Spleen (tissue), 13 donors: ENCODE measurements at places on chromosomes 7 and 10. TPM values are rescaled to one million over a fixed set of nuclear protein-coding genes. Genes with fewer than 3 reads are reported as not detected.

The STARD3NL gene
- polyA plus RNA-seq = 30.6 TPM

The IKZF1 gene
- polyA plus RNA-seq = 36.4 TPM

The CRHR2 gene
- not detected for polyA plus RNA-seq

The BAG3 gene
- polyA plus RNA-seq = 3.5 TPM

The ACSL5 gene
- polyA plus RNA-seq = 22.8 TPM

DNA sequence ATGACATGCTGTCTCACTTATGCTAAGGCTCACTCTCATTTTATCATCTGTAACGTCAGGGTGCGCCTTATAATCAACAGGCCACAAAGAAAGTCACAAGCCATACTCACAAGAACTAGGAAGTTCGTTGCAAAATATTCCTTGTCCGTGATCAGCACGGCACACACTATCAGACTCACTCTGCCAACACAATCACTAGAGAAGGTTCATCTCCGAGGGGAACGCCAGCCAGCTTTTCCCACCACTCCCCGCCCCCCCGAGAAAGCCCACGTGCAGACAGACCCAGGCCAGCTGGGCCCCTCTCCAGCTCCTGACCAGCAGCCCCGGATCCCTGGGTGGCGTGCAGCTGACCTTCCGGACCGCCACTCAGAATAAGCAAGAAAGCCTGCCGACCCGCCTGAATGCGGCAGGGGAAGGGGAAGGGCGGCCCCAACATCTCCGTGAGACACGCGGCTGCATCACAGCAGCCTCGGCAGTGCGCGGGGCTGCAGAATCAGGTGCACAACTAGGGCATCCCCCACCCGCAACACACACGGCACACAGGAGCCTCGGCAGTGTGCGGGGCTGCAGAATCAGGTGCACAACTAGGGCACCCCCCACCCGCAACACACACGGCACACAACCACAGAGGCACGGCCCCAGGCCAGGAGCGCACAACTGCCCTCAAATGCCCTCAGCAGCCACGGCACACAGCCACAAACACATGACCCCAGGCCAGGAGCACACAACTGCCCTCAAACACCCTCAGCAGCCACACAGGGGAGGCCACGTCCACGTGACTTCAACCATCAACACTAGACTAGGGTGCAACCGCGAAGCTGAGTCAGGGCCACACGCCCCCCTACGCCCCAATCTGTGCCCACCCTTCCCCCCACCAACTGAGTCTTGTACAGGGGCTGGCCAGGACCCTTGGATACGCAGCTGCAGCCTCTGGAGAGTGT lies 2.5 kb upstream of the GPR146 start:
- H3K36me3 ChIP-seq = no peaks in the 10 kb centered on the region
- peak; percentile 75 for DNase-seq
- H3K27me3 ChIP-seq = no peaks in the 10 kb centered on the region
- no peak overlapping the region for H3K27ac ChIP-seq
- peaks cover 39% of the 10 kb centered on the region for H3K4me1 ChIP-seq

DNA sequence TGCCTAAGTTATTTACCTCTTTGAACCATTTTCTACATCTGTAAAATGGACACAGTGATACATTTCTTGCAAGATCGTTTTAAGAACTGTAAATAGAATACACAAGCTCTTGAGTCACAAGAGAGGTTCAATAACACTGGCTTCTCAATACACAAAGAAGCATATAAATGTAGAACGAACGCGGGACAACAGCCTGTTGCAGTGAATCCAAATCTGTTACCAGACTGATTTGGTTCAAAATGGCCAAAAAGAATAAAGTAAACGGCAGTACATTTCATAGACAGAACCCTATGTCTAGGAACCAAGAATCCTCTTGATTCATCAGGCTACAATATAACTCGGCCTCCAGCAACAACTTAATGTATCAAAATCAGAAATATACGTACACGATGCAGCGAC lies 701 bp downstream of the MTPAP start:
- no peak for DNase-seq
- H3K27me3 ChIP-seq = no peaks in the 10 kb centered on the region
- H3K36me3 ChIP-seq = peaks cover 5% of the 10 kb centered on the region
- peak overlapping the region; percentile 76 for H3K27ac ChIP-seq
- H3K4me3 ChIP-seq = peak overlapping the region; percentile 80

DNA sequence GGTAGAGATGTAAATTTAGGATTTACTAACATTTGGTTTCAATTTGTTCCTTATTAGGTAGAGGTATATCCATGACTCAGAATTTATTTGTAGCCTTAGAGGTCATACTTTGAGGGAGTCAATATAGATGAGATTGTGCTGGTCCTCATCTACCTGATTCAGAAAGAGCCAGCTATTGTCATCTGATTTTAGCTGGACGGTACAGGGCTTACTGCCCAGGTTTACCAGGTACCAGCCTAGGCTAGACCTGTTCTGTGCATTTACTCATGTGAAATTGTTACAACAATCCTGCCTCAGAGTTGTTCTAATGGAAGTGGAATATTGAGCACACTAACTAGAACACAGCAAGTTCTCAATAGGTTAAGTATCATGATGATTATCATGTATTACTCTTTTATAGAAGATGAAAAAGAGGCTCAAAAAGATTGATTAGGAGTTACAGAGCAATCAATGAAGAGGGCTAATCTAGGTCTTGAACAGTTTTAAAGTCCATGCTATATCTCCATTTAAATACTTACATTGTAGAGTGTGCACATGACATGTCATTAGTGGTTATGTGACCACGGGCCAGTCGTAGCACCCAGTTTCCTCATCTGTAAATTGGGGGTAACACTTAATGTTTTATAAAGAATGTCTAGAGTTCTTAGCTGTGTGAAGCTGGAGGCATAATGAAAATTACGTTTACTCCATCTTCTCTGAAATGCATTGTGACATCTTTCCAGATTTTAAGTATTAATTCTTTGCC lies 42.1 kb downstream of the TRIM24 start:
- H3K4me3 ChIP-seq = no peak overlapping the region
- no peaks in the 10 kb centered on the region for H3K4me1 ChIP-seq
- no peaks in the 10 kb centered on the region for H3K27me3 ChIP-seq

- H3K27me3 ChIP-seq = peaks cover 4% of the 10 kb centered on the region
- DNase-seq = peak; percentile 41
- H3K4me3 ChIP-seq = no peak overlapping the region
- H3K36me3 ChIP-seq = no peaks in the 10 kb centered on the region
- peak overlapping the region; percentile 68 for H3K27ac ChIP-seq
Measured at GRCh38 chr10:132492323-132493025, 45.1 kb upstream of the INPP5A start.

GRCh38 chr10:80195046-80195574 lies 10.2 kb downstream of the ANXA11 start:
- no peak for DNase-seq
- H3K4me1 ChIP-seq = peaks cover 100% of the 10 kb centered on the region
- no peak overlapping the region for H3K27ac ChIP-seq
- H3K4me3 ChIP-seq = no peak overlapping the region

DNA sequence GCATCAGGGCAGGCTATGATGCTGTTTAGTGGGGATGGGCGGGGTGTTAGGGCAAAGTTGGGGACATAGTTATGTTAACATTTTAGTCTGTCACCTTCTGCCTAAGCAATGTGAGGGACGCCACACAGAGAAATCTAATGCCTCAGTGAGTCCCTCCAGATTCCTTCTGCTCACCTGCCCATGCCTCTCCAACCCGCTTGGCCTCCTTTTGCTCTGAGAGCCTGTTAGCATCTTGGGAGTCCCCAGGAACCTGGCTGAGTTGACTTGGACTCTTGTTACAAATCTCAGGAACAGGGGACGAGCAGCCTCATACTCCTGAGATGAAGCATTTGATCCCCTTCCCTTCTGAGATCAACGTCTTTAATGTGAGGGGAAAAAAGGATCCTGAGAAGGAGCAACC lies 336.8 kb downstream of the CCSER2 start:
- no peak for DNase-seq
- no peak overlapping the region for H3K4me3 ChIP-seq
- no peaks in the 10 kb centered on the region for H3K27me3 ChIP-seq
- no peaks in the 10 kb centered on the region for H3K36me3 ChIP-seq

GRCh38 chr10:130770018-130770630 lies 541.4 kb downstream of the TCERG1L start:
- peak; percentile 61 for DNase-seq
- H3K4me1 ChIP-seq = no peaks in the 10 kb centered on the region
- H3K27me3 ChIP-seq = peaks cover 4% of the 10 kb centered on the region
- no peaks in the 10 kb centered on the region for H3K36me3 ChIP-seq
- H3K27ac ChIP-seq = no peak overlapping the region
- H3K4me3 ChIP-seq = no peak overlapping the region

- peaks cover 75% of the 10 kb centered on the region for H3K36me3 ChIP-seq
- DNase-seq = no peak
- peaks cover 74% of the 10 kb centered on the region for H3K4me1 ChIP-seq
Measured at GRCh38 chr7:44471850-44472249, 18.6 kb downstream of the NUDCD3 start.

- H3K4me1 ChIP-seq = peaks cover 3% of the 10 kb centered on the region
- H3K4me3 ChIP-seq = no peak overlapping the region
- no peaks in the 10 kb centered on the region for H3K36me3 ChIP-seq
- no peak for DNase-seq
Measured at GRCh38 chr7:117091721-117092120, 138.4 kb downstream of the ST7 start.

GRCh38 chr7:74025730-74026129 lies 2.2 kb upstream of the ELN start:
- no peak for DNase-seq
- no peak overlapping the region for H3K27ac ChIP-seq
- no peak overlapping the region for H3K4me3 ChIP-seq
- peaks cover 88% of the 10 kb centered on the region for H3K27me3 ChIP-seq
- no peaks in the 10 kb centered on the region for H3K36me3 ChIP-seq

- DNase-seq = peak; percentile 88
- H3K27ac ChIP-seq = peak overlapping the region; percentile 89
- H3K27me3 ChIP-seq = no peaks in the 10 kb centered on the region
- no peaks in the 10 kb centered on the region for H3K36me3 ChIP-seq
Measured at GRCh38 chr7:5694912-5695726, 86.3 kb downstream of the RNF216 start.

GRCh38 chr10:11875494-11876281 lies 52.5 kb downstream of the PROSER2 start:
- H3K36me3 ChIP-seq = no peaks in the 10 kb centered on the region
- peaks cover 51% of the 10 kb centered on the region for H3K4me1 ChIP-seq
- H3K27me3 ChIP-seq = no peaks in the 10 kb centered on the region

DNA sequence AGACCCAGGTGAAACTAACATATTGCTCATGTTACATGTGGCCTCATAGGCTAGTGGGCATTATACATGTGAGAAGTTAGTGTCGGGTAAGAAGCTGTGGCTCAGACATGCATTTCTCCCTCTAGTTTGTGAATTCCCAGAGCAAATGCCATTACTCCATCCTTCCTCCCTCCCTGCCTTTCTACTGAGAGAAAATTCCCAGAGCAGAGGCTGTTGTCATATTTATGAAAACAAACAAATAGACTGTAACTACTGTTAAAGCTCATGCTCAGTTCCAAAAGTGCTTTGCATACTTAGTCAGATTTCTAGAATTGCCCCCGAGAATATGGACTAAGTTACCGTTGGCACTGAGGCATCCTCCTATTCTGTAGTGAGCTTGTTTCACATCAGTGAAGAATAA lies 29.0 kb downstream of the ZNRF2 start:
- no peak overlapping the region for H3K4me3 ChIP-seq
- no peak overlapping the region for H3K27ac ChIP-seq
- peaks cover 15% of the 10 kb centered on the region for H3K4me1 ChIP-seq
- no peaks in the 10 kb centered on the region for H3K36me3 ChIP-seq
- no peaks in the 10 kb centered on the region for H3K27me3 ChIP-seq

DNA sequence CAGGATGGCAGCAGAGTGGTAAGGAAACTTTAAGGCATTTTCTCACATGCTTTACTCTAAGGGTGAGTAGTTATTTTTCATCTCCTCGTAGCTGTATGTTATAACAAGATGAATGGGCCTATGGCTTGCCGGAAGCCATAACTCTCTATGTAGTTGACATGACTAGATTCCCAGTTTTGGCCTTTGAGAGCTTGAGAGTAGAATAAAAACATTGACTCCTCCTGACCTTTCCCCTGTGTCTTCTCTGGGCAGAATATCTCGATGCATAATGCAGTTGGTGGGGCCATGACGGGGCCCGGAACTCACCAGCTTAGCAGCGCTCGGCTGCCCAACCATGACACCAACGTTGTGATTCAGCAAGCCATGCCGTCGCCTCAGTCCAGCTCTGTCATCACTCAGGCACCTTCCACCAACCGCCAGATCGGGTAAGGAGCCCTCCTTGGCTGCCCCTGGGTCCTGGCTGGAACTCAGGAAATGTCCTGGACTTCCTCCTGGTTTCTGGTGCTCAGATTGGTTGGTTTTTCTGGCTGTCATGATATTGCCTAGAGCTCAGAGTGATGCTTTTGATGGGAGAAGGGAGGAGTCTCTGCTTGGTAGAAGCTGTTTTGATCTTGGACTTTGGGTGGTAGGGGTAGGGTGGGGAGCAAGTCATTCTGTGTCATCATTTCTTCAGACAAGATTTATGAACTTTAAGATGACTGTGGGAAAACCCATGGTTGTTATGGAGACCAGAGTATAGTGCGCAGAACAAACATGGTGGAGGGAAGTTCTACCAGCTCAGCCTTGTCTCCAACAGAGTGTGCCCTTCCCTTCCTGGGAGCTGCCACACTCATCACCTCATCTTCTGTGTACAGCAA lies 158.0 kb downstream of the CREB5 start:
- H3K27me3 ChIP-seq = no peaks in the 10 kb centered on the region
- no peak for DNase-seq
- no peaks in the 10 kb centered on the region for H3K4me1 ChIP-seq
- no peak overlapping the region for H3K27ac ChIP-seq
- H3K4me3 ChIP-seq = no peak overlapping the region
- no peaks in the 10 kb centered on the region for H3K36me3 ChIP-seq

DNA sequence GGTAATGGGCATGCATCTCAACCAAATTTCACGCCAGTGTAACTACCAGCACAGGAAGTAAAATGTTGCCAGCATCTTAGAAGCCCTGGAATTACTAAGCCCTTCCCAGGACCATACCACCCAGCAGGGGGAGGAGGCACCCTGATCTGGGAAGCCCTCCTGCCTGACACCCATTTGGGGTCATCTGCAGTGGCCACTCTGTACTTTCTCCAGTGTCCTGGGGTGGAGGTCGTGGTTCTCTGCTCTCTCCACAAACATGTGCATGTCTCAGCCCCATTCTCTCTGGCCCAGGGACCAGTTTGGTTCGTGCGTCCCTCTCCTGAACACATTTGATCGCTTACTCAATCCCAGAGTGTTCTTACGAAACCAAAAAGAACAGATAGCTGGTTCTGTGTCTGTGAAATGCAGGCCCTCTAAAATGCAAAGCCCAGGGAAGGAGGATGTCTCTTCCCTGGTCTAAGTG lies 9.4 kb upstream of the LRRC27 start:
- no peak overlapping the region for H3K4me3 ChIP-seq
- no peak for DNase-seq
- H3K27ac ChIP-seq = peak overlapping the region; percentile 24
- no peaks in the 10 kb centered on the region for H3K4me1 ChIP-seq
- H3K36me3 ChIP-seq = peaks cover 41% of the 10 kb centered on the region

- no peak for DNase-seq
- H3K4me3 ChIP-seq = no peak overlapping the region
- H3K4me1 ChIP-seq = no peaks in the 10 kb centered on the region
- H3K36me3 ChIP-seq = no peaks in the 10 kb centered on the region
- no peak overlapping the region for H3K27ac ChIP-seq
Measured at GRCh38 chr10:50447691-50448090, 176.1 kb downstream of the SGMS1 start.

GRCh38 chr7:107870427-107871000 lies 20.5 kb upstream of the DLD start:
- H3K27me3 ChIP-seq = no peaks in the 10 kb centered on the region
- H3K4me1 ChIP-seq = peaks cover 12% of the 10 kb centered on the region
- H3K36me3 ChIP-seq = no peaks in the 10 kb centered on the region
- DNase-seq = no peak
- no peak overlapping the region for H3K27ac ChIP-seq

- peak overlapping the region; percentile 51 for H3K27ac ChIP-seq
- DNase-seq = no peak
- no peaks in the 10 kb centered on the region for H3K36me3 ChIP-seq
- peaks cover 42% of the 10 kb centered on the region for H3K4me1 ChIP-seq
Measured at GRCh38 chr10:127968027-127968441, 61.1 kb downstream of the PTPRE start.
